ENCODE measurements at places on chromosomes 11 and 22.

GRCh38 chr11:4125141-4125540, 30.5 kb downstream of the RRM1 start:
- no peak for DNase-seq

DNA sequence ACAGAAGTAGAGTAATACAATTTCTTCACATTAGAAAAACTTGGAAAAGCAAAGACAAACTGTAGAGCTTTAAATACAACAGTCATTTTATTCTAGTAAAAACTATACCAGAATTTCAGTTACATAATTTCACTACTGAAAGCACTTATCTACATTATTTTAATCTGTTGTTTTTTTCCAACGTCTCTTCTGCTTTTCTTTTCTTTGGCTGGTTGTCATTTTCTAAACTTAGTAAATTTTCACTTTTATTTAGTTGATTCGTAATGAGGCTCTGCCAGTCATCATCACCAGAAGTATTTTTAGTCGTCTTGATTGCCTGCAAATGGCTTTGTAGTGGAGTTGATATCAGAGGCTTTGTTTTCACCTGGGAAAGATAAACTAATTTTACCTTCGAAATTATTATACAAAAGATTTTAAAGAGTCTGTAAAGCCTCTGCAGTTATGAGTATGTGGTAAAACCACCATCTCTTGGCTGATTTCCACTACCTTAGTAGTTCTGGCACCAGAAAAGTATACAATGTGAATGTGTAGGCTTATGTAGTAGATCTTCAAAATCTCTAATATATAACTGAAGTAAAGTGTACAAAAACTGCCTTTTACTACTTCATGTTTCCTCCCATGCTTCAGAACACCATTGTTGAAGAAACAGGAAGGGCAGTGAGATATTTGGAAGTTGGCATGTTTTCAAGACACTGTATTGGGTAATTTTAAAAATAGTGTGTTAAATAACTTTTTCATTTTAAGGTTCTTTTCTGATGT, 19.2 kb downstream of the EIF3M start:
- DNase-seq = no peak

DNA sequence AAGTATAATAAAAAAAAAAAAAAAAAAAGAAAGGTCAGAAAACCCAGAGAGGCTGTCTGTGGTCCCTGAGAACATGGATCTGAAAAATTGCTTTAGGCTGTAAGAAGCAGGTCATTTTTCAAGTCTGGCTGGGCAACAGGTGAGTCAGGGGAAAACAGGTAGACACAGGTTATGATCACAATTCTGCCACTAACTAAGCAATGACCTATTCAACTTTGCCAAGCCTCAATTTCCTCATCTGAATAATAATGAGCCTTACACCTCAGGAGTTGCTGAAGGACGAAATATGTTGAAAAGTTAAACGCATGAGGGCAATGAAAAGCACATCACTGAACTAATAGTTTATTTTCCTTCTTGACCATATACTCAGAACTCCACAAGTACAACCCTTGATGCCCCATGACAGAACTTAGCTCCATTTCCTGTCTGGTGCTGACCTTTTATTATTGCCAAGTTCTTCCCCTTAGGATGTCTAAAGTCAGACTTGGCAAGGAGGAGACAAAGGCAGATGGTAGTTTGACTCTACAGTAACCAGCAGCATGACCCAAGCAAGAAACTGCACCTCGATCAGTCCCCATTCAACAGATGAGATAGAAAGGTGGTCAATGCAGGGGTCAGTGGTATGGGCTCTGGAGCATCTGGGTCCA, 93.6 kb downstream of the SYN3 start:
- no peak for DNase-seq

DNA sequence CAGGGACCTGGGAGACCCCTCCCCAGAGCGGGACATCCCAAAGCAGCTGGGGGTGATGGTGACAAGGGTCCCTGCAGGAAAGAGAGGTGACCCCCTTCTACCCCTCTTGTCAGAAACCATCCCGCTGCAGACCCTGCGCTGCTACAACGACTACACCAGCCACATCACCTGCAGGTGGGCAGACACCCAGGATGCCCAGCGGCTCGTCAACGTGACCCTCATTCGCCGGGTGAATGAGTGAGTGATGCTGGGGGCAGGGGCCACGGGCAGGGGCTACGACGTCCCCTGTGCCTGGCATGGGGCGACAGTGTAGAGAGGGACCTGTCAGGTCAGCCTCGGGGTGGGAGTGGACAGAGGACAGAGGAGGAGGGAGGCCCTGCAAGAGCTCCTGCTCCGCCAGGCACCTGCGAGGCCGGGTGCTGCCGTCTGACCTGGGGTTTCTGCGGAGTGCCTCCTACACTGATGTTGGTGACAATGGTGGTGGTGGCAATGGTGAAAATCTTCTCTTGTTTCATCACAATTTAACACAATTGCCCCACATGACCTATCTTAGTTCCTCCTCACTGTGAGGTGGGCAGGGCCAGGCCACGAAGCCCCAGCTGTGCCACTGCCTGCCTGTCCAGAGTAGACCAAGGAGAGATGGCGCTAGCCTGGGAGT, 9.8 kb downstream of the CSF2RB start:
- DNase-seq = no peak

GRCh38 chr11:75280227-75280701, 39.7 kb downstream of the TPBGL start:
- no peak for DNase-seq

- DNase-seq = no peak
These were observed 201.6 kb downstream of the DSCAML1 start for GRCh38 chr11:117595440-117595839.

DNA sequence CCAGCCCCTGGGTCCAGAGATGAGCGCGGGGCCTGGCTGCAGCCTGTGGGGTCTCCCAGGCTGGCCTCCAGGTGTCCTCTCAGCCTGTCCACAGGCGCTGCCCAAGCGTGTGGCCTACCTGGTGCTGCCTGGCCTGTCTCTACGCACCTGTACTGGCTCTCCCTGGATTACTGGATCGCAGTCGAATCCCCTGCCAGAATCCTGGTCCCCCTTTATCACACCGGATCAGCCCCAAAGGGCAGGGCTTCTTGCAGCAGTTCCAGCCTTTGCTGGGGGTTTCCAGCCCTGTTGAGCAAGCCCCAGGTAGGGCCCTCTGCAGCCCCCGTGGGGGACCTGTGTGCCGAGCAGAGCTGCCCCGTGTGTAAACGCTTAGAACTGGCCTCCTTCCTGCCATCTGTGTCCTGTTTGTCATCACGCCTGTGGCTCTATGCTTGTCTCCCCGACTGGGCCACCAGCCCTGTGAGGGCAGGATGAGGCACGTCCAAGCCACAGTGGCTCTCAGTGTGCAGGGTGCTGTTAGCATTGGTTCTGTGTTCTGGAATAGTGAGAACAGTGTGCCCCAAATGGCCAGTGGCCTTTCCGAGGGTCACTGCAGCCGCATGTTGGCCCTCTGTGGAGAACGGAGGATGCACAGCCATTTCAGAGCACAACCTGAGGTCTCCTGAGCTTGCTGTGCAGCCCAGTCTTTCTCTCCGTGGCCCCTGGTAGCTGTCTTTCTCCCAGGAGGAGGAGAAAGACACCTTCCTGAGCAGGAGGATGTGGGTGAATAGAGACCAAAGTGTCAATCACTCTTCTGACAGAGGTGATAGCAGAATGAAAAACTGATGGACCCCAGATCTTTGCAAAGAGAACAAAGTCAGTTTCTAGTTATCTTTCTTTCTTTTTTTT, 13.9 kb upstream of the TXNRD2 start:
- DNase-seq = no peak

DNA sequence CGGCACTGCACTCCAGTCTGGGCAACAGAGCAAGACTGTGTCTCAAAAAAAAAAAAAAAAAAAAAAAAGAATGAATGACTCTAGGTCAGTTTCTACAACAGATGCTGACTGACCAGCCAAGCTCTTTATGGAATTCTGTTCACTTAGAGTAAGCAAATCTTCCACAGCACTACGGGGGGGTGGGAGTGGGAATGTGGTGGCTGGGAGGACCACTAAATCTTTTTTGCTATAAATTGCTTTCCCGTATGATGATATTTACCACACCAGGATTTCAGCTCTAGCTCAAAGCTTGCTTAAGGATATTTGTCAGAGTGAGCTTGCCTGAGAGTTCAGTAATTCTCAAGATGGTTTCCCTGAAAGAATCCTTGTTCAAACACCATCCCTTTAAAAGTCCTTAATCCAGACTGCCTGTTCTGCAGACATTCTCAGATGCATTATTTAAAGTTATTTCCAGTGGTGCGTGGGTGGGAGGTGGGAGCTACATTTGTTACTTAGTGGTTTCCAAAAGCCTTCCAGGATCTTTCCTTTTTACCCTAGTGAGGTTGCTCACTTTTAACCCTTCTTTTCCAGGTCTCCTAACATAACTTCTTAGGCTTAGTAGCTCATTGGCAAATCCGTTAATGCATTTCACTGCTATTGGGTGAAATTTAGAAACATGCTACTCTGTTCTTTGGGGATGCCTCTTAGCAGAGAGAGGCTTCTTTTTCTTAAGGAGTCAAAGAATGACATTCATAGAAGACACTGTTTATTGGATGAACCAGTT, 65.9 kb downstream of the UBASH3B start:
- DNase-seq = no peak

DNA sequence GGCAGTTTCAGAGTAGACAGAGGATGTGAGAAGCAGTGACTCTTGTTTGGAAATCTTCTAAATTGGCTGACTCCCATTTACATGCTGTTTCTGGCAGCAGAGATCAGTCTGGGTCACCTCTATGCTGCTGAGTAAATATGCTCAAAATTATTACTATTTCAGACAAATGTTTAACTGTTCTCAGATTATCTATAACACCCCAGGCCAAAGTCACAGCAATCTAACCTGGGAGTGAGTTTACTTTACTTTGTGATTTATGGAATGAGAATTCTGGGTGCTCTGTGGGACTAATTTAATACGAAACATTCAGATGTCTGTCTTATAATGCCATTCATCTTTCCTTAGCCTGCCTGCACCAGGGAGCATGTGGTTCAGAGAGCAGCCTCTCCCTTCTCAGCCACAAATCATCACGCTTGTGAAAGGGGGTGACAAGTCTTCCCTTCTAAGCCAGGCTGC, 282.5 kb upstream of the MPPED2 start:
- no peak for DNase-seq

DNA sequence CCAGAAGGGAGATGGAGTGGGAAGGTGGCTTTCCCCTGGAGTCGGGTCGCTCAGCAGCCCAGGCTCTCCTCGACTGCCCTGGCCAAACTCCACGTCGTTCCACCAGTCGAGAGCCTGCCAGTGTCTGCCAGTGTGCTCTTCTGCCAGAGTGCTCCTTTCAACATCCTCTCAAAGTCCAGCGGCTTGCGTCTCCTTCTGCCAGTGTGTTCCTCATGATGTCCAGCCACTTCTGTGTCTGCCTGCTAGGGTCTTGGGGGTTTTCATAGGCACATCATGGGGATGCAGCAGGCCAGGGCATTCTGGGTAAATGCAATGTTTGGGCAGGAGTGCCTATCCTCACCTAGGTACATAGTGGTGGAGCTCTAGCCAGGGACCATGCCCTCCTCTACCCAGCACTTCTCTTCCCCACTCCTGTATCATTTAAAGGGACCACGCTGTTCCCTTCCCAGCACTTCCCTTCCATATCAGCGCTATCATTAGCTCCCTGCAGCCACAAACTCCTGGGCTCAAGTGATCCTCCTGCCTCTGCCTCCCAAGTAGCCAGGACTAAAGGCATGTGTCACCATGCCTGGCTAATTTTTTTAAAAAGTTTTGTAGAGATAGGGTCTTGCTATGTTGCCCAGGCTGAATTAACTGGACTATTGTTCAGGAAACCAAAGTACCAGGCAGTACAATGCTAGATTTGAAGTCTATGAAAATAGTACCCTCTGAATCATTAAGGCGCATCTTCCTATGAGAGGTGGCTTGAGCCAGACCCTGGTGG, 62.9 kb upstream of the CLDN5 start:
- no peak for DNase-seq

- DNase-seq = no peak
These were observed 97.6 kb downstream of the SLC36A4 start for GRCh38 chr11:93100211-93100610.

GRCh38 chr11:100676901-100677300, 10.2 kb upstream of the ARHGAP42 start:
- DNase-seq = no peak

DNA sequence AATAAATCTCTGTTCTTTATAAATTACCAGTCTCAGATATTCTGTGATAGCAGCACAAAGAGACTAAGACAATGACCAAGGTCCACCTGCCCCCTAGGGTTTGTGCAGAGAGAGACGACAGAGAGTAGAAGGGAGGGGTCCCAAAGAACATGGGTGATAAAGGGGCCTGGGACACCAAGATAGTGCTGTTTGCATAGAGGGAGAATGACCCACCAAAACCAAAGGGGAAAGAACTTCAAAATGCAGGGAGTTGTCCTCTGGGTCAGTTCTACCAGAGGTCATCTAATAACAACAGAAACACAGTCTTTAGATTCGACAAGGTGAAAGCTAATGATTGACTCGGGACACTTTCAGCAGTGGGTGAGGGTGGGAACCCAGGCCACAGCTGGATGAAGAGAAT, 23.7 kb downstream of the FAM227A start:
- no peak for DNase-seq

GRCh38 chr11:61151545-61152252, 9.5 kb downstream of the VPS37C start:
- no peak for DNase-seq

DNA sequence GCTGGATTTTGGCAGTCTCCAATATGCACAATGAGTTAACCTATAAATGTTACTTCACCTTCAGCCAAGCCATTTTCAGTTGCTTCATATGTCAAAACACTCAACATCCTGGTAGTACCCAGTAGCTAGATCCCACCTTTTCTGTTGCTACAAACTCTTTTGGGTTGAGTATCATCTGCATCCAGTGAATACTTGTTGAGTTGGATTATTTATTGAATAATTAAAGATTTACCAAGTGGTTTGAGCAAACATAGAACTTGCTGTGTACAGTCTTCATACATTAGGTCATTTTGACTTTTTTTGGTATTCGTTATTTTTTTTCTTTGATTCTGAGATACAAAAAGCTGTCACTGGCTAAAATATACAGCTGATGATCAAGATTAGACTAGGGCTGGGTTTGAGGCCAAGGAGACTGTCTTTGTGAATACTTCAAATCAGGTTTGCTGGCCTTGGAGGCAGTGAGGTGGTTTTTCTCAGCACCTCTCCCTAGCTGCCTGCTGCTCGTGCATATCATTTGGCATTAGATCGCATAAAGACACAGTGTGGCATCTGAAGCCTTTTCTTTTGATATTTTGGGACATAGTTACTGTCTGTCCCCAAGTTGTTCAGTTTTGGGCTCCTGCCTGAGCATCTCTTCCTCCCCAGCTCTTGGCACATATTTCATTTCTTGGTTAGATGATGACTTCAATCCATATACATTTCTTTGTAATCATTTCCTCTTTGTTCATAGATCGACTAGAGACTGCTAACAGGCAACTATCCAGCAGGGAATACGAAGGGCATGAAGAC, 62.8 kb downstream of the AMOTL1 start:
- DNase-seq = no peak

All from SK-N-MC (cell line).